ENCODE measurements at places on chromosomes 6 and 20. TPM values are rescaled to one million over a fixed set of nuclear protein-coding genes. Genes with fewer than 3 reads are reported as not detected.

Gene SLC22A3
- 6.7 TPM for total RNA-seq

GRCh38 chr20:19903168-19903811 is 113.9 kb upstream of the NAA20 start:
- DNase-seq, result no peak

Gene PRND
- not detected for total RNA-seq

GRCh38 chr6:17740559-17741220 is 34.0 kb upstream of the NUP153 start:
- DNase-seq, result no peak

DNA sequence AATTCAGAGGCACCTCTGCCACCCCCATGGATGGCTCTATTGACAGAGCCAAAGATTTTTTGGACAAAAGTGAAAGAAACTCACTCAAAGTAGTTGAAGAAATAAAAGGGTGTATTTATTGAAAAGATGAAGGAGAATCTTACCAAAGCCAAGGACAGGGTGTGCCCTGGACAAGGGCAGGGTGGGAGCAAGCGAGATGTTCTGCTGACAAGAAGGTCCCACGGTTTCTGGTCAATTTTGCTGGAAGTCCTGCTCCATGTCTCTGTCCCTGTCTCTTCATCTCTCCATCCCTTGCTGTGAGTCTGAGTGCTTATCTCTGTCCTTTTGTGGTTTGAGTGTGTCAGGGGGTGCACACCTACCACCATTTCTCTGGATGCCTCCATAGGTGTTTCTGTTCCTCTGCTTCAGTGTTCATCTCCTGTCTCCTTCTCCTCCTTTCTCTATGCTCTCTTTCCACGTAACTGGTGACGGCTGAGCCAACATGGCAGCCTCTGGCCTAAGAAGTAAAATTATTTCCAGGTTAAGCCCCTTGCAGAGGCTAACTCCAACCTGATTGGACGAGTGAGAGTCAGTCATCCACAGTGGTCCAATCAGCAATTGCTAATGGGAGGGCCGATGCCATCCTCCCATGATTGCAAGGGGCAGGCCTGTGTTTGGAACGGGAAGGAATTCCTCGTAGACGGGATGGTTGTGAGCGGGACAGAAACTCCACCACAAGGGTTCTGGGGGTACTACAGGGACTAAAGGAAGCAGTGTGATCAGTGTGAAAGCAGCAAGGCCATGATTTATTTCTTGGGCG is 502.1 kb upstream of the CDH4 start:
- DNase-seq, result no peak

- no peak for DNase-seq
Observed at GRCh38 chr6:90440586-90441283, 144.1 kb upstream of the BACH2 start.

Gene EMILIN3
- total RNA-seq, result not detected

- DNase-seq, result no peak
Observed at GRCh38 chr6:25787428-25787827, 32.9 kb downstream of the SLC17A4 start.
